ENCODE measurements at places on chromosomes 6 and 20. TPM values are rescaled to one million over a fixed set of nuclear protein-coding genes. Genes with fewer than 3 reads are reported as not detected.

GRCh38 chr6:1609041-1609647 is 571 bp upstream of the FOXC1 start:
- DNase-seq, result peak; percentile 55

Gene FLRT3
- total RNA-seq, result 1.0 TPM

GRCh38 chr20:2767768-2768631 is 32.4 kb downstream of the CPXM1 start:
- peak; percentile 61 for DNase-seq

Gene DSE
- 12.7 TPM for total RNA-seq

GRCh38 chr6:54244430-54244829 is 63.8 kb upstream of the TINAG start:
- no peak for DNase-seq

DNA sequence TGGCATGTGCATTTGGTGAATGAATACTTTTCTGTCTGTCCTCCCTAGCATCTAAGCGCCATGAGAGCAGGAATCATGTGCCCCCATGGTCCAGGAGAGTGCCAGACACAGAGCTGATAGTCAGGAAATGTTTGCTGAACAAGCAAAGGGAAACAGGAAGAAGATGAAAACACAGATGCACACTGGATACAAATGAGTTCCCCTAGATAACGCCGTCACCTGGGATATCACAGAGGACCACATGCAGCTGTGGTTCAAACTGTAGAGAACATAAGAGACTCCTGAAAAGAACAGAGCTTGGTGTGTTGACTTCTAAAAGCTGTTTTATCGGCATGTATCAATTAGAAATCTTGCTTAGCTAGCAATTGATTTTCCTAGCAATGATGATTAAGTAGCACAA is 293.7 kb downstream of the BTBD3 start:
- no peak for DNase-seq

GRCh38 chr6:166499350-166500163 is 86.9 kb downstream of the RAMACL start:
- no peak for DNase-seq

Gene HDGFL1
- total RNA-seq, result not detected

Gene GNAS-AS1
- total RNA-seq, result 0.35 TPM

Data from left ventricle myocardium superior (tissue), 1 donor.